Stimulated activated CD8-positive, alpha-beta memory T cell treated with anti-CD3 and anti-CD28 coated beads, Interleukin-4, amount 100 ng/mL, for 1 hour (primary cell): ENCODE measurements at places on chromosomes 3 and 15.

- DNase-seq: no peak
These were observed 107.0 kb downstream of the ETFA start for GRCh38 chr15:76204109-76204845.

DNA sequence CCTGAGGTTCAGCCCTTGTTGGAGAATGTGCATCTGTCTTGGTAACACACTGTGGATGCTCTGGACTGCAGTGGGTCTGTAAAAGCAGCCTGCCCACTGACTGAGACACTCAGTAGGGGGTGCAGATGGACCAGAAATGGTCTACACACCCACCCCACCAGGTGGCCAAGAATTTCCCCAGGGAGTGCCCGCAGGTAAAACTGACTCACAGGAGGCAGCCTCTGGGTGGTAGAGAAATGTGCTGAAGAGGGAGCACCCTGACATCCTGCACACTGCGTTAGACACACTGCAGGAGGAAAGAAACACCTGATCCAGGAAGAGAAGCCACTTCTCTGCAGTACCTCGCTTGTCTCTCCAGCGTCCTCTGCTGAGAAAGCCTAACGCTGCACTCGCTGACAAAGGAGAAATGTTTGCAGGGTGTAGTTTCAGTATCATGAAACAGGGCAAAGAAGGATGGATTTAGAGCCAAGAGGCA is 109.5 kb upstream of the ABHD17C start:
- DNase-seq: no peak

- no peak for DNase-seq
These were observed 249.1 kb downstream of the CTNNB1 start for GRCh38 chr3:41448396-41448795.

DNA sequence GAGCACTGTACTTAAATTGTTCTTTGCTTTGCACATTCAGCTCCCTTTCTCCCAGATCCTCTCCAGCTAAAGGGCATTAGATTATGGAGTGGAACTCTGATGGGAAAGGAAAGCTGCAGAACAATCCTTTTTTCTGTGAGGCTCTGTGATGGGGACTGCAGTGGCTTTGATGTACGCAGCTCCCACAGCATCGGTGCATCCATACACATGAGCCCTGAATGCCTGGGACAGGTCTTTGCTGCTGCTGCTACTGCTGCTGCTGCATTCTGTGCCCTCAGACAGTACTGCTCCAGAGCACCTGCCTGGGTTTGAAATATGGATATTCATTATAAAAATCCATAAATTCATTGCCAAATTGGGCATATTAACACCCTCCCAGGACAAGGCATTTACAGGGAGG is 164.4 kb downstream of the WDR76 start:
- no peak for DNase-seq

DNA sequence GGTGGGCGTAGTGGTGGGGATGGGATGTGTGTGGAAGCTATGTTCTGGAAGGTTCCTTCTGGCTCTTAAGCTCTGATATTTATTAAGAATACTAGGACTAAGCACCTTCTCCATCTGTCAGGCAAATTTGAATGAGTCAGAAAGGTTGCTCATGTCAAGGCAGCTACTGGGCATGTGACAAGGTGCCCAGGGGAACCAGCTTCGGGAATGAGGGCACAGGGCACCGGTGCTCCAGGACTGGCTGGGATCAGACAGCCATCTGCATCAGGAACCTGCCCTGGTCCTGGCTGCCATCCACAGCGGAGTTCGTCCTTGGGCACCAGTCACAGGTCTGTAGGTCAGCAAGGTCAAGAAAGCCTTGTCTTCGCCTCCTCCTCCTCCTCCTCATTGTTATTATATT is 32.5 kb downstream of the CA12 start:
- no peak for DNase-seq

DNA sequence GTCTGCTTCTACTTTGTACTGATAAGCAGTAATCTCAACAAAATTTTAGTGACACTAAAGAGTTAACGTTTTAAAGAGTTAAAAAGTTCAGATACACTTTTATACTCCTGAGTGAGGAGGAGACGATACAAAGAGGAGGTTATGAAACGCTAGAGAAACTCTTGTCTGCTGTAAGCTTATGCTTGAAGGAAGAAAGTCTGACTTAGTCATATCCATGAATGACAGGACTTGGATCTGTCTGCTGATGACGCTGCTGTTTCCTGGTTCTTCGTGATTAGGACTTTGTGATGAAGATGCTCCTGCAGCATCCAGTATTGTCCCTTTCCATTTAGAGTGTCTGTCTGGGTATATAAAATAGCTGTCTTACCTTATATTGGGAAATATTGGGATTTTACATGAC is 15.8 kb downstream of the TCF12 start:
- DNase-seq: no peak

- DNase-seq: no peak
These were observed 509.1 kb downstream of the SHQ1 start for GRCh38 chr3:72338942-72339669.

- no peak for DNase-seq
These were observed 27.4 kb downstream of the TMOD3 start for GRCh38 chr15:51856714-51857380.
